ENCODE measurements at places on chromosomes 11 and 22.

DNA sequence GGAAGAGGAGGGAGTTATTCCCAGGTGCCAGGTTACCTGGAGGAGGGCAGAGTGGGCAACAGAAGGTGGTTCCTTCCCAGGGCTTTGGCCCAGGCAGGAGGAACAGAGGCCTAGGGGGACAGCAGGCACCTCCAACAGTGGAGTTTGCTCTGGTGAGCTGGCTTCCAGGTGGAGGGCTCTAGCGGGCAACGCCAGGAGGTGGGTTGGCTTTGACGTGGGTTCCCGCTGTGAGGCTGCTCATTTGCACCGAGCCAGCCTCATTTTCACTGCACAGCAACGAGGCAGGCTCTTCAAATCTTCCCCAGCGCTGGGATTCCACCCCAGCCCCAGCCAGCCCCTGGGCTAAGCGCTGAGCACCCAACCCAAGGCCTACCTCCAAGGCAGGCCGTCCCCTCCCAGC, 8.1 kb downstream of the IGSF9B start:
- no peak for DNase-seq

GRCh38 chr11:116882386-116882785, 45.0 kb upstream of the APOA1 start:
- no peak for DNase-seq

DNA sequence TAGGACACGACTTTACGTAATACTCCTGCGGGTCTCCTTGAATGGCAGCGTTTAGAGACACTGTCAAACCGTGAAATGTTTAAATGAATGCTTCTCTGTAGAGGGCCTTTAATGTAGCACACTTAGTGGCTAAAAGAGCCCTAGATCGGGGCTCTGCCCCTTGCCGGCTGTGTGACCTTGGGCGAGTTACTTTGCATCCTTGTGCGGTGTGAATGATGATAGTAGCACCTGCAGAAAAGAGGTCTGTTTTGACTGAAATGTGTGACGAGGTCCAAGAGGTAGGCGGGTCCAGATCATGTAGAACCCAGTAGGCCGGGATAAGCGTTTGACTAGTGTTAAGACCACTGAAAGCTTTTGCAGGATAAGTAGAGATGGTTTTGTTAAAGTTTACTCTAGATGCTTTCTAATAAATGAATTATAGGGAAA, 866 bp downstream of the MED17 start:
- DNase-seq = no peak

DNA sequence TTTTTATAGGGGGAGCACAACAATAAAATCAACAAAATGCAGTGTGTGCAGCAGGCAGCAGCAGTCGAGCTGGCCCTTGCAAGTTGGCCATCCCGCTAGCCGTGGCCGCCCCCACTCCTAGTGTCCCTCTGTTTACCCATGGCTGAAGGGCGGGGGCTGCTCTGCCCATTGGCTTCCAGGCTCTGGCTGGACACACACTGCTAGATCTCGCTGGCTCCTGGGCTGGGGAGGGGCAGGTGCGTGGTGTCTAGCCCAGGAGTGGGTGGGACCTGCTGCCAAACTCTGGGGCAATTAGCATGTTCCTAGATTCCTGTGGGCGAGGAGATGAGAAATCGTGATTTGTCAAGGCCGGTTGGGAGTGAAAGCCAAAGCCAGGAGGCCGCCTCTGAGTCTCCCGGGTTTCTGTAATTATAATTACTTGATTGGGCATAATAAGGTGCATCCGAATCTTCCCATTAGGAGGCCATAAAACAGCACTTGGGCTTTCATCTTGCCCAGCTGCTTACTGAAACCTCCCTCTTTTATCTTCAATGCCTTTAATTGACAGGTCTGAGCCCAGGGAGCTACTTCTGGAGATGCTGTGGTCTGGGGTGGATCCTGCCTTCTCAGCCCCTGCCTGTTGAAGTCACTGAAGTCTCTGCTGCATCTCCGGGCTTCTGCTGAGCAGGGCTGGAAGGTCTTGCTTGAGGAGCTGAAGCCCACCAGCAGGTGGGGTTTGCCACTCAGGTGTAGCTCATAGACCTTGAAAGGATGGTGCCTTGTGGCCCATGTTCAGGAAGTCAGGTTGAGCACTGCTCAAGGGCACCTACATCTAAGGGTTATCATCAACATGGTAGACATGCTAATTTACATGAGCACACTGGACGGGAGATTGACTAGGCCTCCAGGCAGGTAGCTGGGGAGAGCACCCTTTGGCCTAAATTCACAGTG, 44.5 kb upstream of the DKK3 start:
- DNase-seq = no peak

- no peak for DNase-seq
These were observed 64.7 kb upstream of the RRAS2 start for GRCh38 chr11:14423633-14424032.

- DNase-seq = no peak
These were observed 102.1 kb upstream of the IGLL5 start for GRCh38 chr22:22785316-22786065.

GRCh38 chr22:46774980-46775849, 12.8 kb downstream of the TBC1D22A start:
- no peak for DNase-seq

GRCh38 chr11:117441146-117441975, 113.7 kb downstream of the CEP164 start:
- DNase-seq = no peak

DNA sequence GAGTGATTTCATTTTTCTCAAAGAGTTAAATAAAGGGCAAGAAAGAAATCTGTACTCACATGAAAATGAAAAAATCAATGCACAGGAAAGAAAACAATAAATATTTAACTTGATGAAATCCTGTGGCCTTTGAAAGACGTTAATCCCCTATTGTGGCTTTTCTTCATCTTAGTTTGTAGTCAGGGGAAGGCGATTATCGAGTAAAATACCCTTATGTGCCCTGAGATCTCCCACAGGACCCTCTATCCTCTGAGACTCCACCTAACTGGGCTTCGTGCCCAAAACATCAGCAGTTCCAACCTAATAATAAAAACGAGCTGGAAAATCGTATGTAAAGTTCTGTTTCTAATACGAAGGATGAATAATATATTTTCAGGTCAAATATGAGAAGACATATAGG, 208.2 kb upstream of the ZC3H12C start:
- no peak for DNase-seq

DNA sequence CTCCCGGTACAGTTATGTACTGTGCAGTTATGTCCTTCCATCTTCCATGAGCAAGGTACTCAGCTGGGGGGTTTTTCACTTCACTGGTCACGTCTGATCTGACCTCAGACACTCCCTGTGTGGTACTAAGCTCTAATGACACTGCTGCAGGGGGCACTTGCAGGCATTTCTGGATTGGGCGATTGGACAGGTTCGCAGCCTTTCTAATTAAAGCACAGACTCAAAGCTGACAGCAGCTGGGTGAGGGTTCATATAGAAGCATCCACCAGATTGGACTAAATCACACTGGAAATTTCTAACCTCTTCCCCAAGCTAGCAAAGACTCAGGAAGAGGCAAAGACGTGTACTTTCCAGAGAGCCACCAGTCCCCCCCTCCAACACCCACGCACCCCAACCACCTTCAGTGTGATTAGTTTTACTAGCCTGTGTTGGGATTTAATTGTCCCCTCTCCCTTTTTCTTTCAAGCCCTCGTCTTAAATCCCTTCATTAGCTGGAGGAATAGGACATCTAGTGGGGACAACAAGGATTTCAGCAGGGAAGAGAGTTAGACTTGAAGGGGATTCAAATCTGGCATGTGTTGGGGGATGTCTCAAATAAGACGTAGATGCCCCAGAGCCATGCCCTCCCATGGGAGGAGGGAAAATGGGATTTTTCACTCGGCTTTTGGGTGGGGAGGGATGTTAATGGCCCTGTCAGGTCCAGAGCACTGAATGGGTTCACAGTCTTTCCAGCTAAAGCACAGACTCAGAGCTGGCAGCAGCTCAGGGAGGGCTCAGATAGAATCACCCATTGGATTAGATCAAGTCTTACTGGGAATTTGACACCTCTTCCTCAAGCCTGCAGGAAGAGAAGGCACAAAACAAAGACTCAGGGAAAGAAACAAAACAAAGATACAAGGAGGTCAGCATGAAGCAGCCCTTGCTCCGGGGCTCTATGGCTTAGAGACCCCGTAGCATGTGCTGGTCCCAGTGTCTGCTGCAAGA, 10.9 kb downstream of the INS start:
- DNase-seq = no peak

DNA sequence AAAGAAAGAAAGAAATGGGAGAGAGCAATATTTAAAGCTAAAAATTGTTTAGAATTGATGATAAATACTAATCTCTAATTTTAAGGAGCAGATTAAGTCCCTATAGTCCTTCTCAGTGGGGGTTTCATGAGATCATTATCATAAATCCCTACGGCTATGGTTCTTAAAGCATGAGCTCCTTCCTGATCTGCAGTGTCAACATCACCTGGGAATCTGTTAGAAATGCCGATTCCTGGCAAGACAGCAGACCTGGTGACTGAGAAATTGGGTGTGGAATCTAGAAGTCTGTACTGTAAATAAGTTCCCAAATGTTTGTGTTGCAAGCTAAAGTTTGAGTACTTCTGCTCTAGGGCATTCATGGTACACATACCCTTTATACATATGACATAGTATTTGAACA, 12.6 kb downstream of the HIKESHI start:
- no peak for DNase-seq

DNA sequence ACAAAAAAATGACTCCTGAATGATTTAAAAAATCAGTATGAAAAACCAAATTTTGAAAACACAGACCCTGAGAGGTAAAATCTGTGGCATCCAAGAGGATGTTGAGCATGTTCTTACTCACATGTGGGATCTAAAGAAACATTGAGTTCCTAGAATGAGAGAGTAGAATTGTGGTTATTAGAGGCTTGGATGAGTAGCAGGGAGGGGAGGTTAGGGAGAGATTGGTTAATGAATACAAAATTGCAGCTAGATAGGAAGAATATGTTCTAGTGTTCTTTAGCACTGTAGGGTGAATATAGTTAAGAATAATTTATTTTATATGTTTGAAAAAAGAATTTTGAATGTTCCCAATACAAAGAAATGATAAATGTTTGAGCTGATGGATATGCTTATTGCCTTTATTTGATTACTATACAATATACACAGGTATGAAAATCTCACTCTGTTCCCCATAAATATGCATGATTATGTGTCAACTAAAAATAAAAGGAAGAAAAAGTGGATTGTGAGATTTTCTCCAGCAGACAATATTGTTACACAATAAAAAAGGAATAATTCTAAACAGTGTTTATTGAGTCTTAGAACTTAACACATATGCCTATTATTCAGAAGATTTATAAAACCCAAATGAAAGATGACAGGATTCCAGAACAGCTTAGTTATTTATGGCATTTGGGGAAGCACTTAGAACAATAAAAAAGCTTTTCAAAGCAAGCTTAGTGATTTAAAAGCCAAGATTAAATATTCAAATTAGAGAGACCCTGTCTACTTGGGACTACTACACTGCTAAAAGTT, 28.7 kb downstream of the MS4A2 start:
- no peak for DNase-seq

DNA sequence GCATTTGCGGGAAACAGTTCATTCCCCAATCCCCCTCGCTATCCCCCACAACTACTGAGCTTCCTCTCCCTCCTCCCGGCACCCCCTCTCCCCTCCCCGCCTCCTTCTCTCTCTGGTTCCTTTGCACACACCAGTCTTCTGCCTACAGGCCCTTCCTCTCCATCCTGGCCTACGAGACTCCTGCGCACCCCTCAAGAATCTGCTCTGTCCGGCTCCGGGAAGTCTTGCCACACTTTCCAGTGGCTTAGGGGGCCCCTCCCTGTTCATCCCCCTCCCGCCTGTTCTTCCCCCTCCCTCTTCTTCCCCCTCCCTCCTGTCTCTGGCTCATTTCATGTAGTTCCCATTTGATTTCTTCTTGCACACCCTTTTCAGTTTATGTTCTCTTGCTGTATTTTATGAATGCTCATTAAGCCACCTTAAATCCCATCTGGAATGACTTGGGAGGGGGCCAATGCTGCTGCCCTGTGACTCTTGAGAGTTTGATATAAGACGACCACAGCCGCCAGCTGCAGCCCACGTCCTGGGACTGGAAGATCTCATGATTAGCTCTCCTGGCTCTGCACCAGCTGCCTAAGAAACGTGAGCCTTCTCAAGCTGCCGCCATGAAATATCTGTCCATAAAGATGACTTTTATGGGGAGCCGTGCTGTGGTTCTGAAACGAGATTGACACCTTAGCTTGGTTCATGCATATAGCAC, 50.9 kb downstream of the RPS6KA4 start:
- DNase-seq = no peak

GRCh38 chr11:69921128-69922014, 102.2 kb upstream of the FGF3 start:
- no peak for DNase-seq

DNA sequence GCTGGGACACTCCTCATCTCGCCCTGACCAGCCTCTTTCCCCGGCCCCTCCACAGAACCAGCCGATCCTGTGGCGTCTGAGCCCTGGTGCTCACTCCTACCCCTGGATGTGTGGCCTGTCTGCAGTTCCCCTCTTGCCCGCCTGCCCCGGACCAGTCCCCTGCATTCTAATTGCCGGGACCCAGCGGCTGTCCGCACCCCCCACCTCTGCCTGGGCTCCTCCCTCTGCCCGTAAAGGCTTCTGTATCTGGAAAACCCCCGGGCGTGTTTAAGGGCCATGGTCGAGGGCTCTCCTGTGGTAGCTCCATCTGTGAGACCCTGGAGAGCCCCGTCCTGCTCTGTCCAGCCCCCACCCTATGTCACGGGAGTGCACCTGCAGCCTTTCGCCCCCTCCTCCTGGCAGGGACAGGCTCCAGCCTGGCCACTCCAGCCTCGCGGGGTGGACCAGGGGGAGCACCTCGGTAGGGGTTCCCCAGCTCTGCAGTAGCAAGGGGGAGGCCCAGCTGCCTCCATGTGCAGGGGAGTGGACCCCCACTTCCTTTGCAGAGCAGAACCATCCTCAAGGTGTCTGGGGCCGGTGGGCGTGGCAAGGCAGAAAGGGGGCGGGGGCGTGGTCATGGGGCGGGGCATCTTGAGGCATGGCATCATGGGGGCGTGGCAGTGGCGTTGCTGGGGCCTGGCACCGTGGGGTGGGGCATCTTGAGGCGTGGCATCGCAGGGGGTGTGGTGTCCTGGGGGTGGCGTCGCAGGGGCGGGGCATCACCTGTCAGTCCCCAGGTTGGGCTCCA, 430.4 kb downstream of the TBC1D22A start:
- no peak for DNase-seq

DNA sequence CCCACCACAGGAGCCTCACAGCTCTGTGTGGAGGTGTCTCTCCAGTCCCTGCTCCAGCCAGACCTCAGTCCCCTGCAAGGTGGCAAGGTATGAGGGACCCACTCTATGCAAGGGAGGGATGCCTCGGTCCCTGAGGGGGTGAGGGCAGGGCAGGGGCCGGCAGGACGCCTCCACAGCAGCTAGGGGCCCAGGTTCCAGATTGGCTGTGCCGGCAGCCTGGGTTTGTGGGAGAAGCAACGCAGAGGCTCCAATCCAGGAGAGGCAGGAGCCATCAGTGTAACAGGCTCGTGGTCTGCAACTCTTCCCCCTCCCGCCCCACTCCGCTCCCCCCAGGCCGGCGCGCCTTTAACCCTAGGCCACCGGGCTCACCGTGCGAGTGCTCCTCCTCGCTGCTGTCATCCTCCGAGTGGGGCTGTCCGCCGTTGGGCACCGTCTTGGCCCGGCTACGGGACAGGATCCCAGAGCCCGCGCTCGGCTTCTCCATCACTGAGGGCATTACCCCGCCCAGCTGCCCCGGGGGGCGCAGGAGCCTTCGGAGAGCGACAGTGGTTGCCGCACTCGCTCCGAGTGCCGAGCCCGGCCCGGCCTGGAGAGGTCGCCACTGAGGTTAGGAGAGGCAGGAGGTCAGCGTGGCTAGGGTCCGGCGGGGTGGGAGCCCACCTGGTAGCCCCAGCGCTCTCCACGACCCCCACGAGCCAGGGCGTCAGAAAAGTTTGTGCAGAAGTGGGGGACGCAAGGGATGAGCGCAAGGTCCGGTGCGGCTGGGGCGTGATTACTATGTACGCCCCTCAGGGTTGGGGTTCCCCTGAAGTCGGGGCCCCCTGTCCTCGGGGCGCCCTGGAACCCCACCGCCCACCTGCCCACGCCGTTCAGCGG, 765 bp downstream of the RCOR2 start:
- DNase-seq = no peak

All from iPS DF 6.9 (cell line).